ENCODE measurements at places on chromosomes 2 and 18.

DNA sequence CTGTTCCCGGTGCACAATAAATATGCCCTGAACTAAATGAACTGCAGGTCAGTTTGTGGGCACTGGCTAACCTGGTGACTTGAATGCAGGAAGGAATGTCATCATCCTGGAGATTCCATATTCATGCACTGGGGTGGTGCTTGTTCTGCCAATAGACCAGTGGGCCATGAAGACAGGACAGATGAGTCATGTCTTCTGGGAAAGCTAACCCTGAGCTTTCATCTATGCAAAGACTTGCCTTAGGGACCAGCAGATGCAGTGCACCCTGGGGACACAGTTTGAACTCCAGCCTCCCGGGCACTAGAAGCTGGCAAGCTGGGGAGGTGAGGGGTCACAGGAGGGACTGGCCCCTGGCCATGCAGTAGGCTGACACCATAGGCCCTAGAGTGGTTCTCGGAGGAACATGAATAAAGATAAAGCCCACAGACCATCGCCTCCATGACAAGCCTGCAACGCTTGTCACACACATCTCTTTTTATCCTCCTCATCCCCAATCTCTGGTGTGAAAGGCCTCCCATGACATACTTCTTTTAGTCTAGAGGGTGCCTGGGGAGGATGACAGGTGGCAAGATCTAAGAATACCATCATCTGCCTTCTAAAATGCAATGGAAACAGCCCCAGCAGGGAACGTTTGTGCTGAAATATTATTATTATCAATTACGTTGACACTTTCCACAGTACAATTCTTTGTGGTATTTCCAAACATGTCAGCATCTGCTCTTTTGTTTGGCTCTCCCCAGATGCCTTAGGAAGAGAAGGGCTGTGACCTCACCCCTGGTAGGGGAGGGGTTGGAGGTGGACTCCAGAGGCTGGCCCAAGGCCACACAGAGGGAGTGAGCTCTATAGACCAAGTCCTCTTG lies 267.4 kb upstream of the RAB6C start:
- DNase-seq, result no peak

- DNase-seq, result no peak
These were observed 57.6 kb downstream of the TTC21B start for GRCh38 chr2:165895974-165896373.

DNA sequence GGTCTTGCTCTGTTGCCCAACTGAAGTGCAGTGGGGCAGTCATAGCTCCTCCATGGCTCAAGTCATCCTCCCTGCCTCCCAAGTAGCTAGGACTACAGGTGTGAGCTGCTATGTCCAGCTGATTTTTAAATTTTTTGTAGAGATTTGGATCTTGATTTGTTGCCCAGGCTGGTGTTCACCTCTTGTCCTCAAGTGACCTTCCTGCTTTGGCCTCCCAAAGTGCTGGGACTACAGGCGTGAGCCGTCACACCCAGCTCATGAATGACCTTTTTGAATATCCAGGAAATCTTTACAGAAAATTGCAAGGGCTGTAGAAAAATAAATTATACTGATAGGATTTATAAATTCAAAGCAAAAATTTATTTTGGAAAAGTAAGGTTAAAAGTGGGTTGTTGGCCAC lies 17.4 kb downstream of the ACTR3 start:
- DNase-seq, result no peak

DNA sequence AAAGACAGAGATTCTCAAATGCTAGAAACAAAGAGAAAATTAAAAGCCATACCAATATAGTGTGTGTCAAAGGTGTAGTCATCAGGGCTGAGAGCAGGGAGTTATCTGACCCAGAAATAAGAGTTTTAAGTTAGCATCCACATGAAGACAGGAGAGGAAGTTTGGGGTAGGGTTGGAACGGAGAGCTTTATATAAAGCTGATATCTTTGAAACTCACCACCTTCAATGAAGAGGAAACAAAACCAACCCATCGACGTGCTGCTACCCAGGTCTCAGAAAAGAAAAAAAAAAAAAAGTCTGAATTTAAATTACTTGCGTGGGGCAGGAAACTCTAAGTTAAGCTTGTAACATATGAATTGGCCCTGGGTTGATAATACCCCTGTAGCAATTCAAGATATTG lies 42.4 kb downstream of the ARL4C start:
- DNase-seq, result no peak

GRCh38 chr2:224427471-224427870 lies 25.6 kb upstream of the FAM124B start:
- no peak for DNase-seq

GRCh38 chr2:176170602-176171305 lies 13.6 kb downstream of the HOXD3 start:
- no peak for DNase-seq

DNA sequence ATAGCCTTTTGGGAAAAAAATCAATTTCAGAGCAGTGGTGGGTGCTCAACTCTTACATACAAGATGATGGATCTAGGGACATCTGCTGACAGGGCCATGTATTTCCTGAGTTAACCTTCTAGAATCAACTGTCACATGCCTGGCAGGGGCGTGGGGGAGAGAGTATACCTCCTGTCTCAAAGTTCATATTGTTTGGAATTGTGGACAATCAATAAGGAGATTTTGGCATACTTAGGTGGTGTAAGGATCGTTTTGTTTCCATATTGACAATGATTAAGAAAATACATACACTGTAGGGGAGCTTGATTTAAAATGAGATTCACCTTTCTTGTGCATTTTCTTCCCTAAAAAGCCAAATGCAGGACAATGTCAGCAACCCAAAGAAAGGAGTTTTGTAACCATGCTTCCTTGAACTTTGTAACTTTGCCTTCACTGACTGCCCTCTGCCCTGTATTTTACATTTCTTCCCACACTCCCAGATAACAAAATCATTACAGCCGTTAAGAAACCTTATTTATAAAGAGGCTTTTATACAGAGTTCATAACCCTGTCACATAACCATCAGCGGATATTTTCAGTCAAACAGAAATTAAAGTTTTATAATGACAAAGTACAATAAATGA lies 88.4 kb downstream of the MEP1B start:
- no peak for DNase-seq

DNA sequence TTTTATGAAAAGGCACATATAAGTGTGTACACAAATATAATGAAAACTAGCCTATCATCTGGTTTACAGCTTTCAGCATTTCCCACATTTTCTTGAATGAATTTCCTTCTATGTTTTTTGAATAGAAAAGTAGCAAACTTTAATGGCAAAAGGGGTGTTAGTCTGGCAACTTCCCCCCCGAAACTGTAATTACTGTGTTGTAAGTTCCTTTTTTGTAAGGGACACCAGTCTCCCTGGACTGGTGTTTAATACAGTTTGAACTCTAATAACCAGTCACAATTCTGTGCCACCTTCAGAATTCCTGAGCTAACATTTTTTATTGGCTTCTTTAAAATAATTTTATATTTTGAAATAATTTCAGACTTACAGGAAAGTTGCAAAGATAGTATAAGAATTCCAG lies 94.2 kb downstream of the ACSL3 start:
- no peak for DNase-seq

- no peak for DNase-seq
These were observed 28.8 kb downstream of the GATA6 start for GRCh38 chr18:22198163-22198562.

DNA sequence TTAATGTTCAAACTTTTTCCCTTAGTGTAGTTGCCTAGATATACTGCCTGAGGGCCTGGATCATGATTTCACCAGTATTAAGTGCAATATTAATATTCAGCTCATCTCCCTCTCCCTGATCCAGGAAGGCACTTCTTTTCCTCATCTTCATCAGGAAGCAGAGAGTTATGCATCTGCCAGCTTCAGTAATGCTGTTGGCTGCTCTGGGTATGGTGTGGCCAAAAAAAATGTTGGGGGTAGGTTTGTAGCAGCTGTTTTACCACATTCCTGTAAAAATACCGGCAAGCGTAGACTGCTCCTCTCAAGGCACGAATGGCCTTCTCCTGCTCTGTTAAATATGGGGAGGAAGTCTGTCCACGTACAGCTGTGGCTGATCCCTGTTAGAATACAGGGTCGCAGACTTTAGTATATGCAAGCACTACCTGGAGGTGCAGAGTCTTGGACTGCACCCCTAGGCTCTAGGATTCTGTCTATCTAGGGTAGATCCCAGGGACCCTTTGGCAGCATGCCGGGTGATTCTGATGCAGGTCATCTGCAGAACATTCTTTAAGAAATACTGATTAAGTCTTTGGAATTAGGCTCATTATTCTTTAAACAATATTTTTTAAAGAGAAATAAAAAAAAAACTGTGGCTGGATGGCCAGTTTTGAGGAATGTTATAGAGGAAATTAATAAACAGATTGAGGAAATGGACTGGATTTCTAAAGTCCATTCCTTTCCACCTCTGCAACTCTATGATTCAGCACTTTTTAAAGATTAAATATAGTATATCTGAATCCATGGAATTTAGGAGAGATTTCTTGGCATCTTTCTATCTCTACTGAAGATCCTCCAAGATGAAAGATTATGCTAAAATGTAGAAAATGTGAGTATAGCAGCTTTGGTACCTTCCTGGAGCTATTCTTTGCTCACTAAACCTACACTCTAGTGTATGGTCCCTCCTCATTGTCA lies 21.0 kb upstream of the GLS start:
- DNase-seq, result peak; percentile 23

DNA sequence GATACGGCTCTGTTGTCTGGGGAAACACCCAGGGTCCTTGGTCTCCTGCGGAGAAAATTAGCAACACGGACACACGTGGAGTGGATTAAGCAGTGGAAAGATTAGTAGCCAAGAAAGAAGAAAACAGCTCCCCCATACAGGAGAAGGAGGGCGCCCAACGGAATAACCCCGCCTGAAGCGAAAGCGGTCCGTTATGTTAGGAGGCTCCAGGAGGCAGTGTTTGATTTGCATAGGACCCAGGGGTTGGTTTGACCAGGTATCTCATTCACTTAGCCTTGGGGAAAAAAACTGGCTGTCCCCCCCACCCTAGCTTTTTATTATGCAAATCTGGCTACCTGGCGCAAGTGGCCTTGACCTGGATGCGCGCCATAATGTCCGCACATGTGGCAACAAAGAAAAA lies 170.1 kb upstream of the KYNU start:
- no peak for DNase-seq

GRCh38 chr2:210626849-210627248 lies 70.5 kb downstream of the CPS1 start:
- no peak for DNase-seq

GRCh38 chr2:133341575-133341974 lies 226.7 kb downstream of the NCKAP5 start:
- DNase-seq, result no peak

DNA sequence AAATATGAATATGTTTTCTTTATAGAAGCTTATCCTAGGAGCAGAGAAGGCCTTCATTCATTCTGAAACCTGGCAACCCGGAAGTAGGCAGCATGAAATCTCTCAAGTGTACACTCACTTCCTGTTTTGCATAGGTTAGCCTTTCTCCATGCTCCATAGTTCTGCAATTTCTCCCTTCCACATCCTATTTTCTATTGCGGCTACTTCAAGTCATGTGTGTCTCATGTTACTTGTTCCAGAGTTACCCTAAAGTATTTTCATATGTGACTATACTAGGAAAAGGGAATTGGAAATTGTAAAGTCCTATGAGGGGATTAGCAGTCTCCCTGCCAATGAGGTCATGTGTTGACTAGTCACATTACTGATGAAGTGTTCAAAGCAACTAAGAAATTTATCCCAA lies 320.6 kb downstream of the NCKAP5 start:
- no peak for DNase-seq

DNA sequence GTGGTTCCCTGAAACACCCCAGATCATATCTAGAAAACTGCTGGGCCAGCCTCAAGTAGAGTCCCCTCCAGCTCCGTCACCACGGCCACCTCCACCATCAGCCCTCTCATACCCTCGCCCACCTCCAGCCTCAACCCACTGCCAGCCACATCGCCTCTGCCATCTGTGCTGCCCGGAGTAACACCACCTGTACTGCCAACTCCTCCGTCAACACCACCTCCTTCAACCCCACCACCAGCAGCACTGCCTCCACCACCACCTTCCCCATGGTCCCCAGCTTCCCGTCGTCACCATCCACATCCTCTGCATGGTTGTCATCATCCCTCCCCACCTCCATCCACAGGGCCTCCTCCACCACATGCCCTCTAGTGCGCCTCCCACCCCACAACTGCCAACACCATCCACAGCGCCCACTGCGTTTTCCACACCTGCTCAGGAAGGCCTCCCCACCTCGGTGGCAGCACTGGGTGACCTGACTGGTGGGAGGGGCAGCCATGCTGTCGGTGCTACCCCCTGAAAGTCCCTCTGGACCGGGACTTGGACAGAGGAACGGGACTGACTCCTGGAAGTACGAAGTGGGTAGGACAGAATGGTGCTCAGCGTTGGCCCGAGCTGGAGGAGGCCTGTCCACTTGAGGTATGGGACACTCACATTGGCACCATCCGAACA lies 1.6 kb downstream of the SNED1 start:
- no peak for DNase-seq

GRCh38 chr2:223994562-223995162 lies 37.4 kb downstream of the MRPL44 start:
- no peak for DNase-seq

DNA sequence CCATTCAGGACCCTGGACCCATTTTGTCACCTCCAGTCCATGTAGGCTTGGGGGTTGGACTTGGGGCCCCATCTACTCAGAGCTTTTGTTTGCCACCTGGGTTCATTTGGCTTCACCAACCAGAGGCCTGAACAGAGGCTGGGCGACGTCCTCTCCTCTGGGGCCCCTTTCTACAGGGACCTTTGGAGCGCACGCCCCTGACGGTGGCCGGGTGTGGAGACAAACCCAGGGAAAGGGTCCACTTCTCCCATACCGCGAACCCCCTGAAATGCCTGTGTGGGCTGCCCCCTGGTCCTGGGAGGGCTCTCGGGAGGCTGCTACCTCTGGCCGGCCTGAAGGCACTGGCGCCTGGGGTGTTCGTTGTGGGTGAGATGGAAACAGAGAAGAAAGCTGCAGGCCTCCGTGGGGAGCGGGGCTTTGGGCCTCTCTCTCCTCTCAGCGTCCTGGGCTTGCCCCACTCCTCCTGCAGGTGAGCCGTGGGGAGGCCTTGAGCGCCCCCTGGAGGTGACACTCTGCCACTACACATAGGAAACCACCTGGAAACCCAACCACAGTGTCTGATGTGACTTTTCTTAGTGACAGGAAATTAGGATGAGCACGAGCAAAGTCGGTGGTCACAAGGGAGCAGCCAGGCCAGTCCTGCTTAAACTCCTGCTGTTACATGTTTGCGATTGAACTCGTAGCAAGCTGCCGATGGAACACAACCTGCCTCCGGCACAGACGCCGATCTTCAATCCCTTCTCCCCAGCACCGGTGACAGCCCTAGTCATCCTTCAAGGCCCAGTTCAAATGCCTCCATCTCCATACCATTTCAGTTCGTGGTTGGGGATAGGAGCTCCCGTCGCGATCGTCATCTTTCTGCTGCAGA lies 12.0 kb upstream of the NTSR2 start:
- peak; percentile 94 for DNase-seq

Data from A549 (cell line).